Naive B cell (primary cell): ENCODE measurements at places on chromosomes 3 and 15.

DNA sequence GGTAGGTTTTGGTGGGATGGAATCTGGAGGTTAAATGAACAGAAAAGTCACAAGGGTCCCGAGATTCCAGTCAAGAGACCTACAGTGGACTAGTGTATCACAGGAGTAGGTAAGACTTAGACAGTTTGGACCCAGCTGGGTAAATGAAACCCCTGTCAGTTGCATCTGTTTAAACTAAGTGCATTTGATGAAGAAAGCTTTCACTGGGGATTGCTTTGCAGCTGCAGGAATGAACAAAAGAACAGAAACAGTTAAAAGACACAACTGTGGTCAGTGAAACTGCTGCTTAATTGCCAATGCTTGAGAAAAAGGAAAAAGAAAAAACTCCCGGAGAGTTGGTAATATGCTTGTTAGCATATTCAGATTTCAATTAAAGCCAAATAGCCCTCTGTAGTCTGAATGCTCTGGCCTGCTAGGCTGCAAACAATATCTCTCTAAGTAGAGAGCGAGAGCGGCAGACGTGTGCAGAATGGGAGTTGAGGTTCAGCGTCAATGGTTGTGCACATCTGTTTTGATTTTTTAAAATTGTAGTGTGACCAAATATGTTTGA lies 37.1 kb downstream of the OXNAD1 start:
- H3K4me3 ChIP-seq, result no peak overlapping the region
- no peaks in the 10 kb centered on the region for H3K27me3 ChIP-seq
- peaks cover 28% of the 10 kb centered on the region for H3K4me1 ChIP-seq
- DNase-seq, result no peak
- H3K27ac ChIP-seq, result no peak overlapping the region
- peaks cover 9% of the 10 kb centered on the region for H3K36me3 ChIP-seq

GRCh38 chr3:185318141-185318540 lies 44.8 kb upstream of the MAP3K13 start:
- no peaks in the 10 kb centered on the region for H3K4me1 ChIP-seq
- no peaks in the 10 kb centered on the region for H3K36me3 ChIP-seq
- DNase-seq, result no peak
- no peaks in the 10 kb centered on the region for H3K27me3 ChIP-seq
- no peak overlapping the region for H3K27ac ChIP-seq
- H3K4me3 ChIP-seq, result no peak overlapping the region

GRCh38 chr15:60763688-60764087 lies 284.7 kb upstream of the ICE2 start:
- no peak overlapping the region for H3K4me3 ChIP-seq
- H3K36me3 ChIP-seq, result no peaks in the 10 kb centered on the region
- DNase-seq, result no peak
- no peak overlapping the region for H3K27ac ChIP-seq

DNA sequence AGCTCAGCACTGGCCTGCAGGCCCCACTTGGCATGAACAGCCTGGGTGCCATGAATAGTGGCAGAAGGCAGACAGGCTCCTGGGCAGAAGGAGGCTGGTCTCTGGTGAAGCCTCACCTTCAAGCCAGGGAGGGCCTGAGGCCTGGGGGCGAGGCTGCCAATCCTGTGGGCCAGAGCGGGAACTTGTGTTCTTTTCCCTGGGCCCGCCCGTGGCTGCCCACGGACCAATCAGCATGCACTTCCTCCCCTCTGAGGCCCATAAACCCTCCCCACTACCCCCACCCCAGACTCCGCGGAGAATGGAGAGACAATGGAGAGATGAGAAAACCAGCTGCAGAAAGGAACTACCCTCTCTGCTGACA lies 283.8 kb upstream of the ROBO1 start:
- no peak overlapping the region for H3K27ac ChIP-seq
- DNase-seq, result no peak
- no peak overlapping the region for H3K4me3 ChIP-seq
- H3K36me3 ChIP-seq, result no peaks in the 10 kb centered on the region
- H3K4me1 ChIP-seq, result no peaks in the 10 kb centered on the region

DNA sequence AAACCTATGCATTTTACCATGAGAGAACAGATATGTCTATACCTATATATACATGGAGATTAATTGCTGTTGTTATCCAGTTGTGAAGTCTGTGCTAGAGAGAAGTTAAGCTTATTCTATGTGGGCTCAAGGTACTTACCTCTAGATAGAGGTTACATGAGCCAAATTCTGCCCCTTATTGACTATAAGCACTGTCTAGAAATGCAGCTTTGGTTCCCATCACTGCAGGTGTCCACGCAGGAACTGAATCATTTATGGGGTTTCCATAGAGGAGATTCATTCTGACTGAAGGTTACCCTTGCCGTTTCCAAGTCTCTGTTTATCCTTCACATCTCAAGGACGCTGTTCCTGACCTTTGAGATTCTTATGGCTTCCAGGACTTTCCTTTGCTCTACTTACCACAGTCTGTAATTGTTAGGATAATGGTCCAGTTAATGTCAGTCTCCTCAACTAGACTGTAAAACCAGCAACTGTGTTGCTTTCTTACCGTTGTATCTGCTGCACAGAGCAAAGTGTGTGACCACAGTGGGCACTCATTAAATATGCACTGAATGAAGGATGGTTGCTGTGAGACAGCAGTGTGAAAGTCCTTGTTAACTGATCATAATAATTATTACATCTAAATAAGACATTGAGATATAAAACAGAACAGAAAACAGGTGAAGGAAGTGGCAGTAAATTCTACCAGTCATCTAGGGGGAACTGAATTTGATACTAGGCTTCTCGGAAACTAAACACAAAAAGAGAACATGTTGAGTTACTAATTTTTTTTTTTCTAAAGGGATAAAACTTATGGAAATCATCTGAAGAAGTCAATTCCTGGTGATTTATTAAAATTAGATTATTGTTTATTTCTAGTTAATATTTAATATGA lies 44.0 kb upstream of the BCL6 start:
- no peak overlapping the region for H3K4me3 ChIP-seq
- no peaks in the 10 kb centered on the region for H3K36me3 ChIP-seq
- peaks cover 5% of the 10 kb centered on the region for H3K27me3 ChIP-seq
- H3K4me1 ChIP-seq, result peaks cover 20% of the 10 kb centered on the region

DNA sequence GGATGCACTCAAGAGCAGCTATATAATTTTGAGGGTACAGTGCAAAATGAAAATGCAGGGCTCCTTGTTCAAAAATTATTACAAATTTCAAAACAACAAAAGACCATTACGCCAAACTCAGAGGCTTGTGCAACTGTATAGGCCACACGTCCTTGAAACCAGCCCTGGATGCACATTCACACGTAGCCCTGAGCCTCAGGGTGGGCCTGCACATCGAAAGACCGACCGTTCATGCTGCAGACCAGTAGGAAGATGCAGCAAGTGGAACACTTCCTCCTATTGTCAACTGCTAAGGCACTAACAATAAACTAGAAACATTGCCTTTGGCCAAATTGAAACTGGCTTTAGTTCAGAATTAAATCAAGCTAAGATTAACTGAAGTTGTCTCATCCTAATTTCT lies 174.7 kb downstream of the SHOX2 start:
- H3K27me3 ChIP-seq, result peaks cover 5% of the 10 kb centered on the region
- H3K36me3 ChIP-seq, result no peaks in the 10 kb centered on the region
- no peak for DNase-seq
- no peak overlapping the region for H3K4me3 ChIP-seq

DNA sequence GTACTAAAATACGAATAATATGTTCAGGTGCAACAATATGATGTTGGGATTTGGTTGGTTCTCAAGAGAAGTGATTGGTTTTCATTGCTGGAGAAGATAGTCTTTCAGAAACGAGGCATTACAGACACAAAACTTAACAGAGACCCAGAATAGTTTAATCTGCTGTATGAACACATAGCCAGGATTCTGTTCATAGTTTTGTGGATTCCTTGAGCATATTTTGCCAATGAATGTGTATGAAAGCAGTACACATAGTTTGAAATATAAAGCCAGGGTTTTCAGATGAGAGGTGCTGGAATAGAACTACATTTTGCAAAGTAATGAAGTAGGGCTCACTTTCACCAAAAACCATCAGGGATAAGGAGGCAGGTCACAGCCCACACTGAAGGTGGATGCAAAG lies 5.7 kb upstream of the MCTP2 start:
- H3K27ac ChIP-seq, result no peak overlapping the region
- H3K36me3 ChIP-seq, result no peaks in the 10 kb centered on the region
- peaks cover 17% of the 10 kb centered on the region for H3K4me1 ChIP-seq
- no peaks in the 10 kb centered on the region for H3K27me3 ChIP-seq
- no peak for DNase-seq

GRCh38 chr15:43104426-43104825 lies 1.4 kb downstream of the UBR1 start:
- H3K4me1 ChIP-seq, result peaks cover 54% of the 10 kb centered on the region
- peak overlapping the region; percentile 99 for H3K27ac ChIP-seq
- DNase-seq, result no peak
- peak overlapping the region; percentile 59 for H3K4me3 ChIP-seq
- peaks cover 6% of the 10 kb centered on the region for H3K27me3 ChIP-seq

DNA sequence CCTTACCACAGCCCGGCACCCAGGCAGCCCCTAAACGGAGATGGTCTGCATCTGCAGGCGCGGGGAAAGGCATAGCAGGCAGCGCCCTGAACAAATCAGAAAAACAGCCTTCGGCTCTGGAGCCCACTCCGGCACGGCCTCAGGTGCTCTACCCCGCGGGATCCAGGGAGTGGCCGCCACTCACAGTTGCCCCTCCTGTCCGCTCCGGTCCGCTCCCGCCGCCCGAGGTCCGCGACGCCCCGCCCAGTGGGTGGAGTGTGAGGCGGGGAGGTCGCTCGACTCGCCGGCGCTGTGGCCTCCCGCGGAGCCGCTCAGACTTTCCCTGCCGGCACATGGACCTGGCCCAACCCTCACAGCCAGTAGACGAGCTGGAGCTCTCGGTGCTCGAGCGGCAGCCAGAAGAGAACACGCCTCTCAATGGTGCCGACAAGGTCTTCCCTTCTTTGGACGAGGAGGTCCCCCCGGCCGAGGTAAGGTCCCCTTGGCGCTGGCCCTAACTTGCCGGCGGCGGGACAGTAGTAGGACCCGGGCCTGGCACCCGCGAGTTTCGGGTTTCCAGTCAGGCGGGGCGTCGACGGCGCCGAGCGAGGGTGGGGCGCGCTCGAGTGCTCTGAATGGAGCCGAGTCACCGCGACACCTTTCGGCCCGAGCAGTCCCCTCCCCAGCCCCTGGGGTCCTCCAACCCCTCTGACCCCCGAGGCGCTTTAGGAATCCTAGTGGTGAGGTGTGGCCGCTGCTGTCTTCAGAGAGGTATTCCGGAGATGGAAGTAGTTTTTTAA lies at the start of gene C3orf52:
Gene C3orf52 (plus strand): TSS at position 314 of the 779 bp plus-strand sequence. CDS start 19 bp downstream, at position 333.
- H3K27ac ChIP-seq, result peak within 1 kb of the TSS; percentile 64
- peaks cover 26% of the 10 kb centered on the region for H3K4me1 ChIP-seq
- peaks cover 49% of the 10 kb centered on the region for H3K27me3 ChIP-seq
- peak within 1 kb of the TSS; percentile 85 for H3K4me3 ChIP-seq
- peak; percentile 47 for DNase-seq

DNA sequence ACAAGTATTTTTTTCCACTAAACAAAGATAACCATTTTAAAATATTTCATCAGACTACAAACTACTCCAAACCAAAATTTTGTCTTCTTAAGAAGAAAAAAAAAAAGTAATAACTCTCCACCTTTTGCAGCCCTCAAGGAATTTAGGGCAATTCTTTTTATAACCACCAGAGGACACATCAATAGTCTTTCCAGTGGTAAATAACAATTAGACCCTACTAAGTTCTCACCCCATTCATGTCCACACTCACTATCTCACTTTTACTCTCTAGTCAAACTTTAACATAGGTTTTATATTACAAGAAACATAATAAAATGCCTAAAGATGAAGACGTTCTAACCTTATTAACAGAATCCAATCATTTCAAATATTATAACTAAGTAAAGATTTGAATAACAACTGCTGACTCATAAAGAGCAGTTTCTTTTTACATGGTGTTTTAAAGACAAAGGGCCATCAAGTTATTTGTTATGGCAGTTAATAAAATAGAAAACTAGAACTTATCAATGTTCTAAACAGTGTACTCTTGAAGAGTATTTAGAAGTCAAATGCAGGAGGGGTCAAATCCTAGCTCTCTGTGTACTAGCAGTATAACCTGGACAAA lies 33.0 kb downstream of the CCDC39 start:
- H3K27ac ChIP-seq, result no peak overlapping the region
- H3K27me3 ChIP-seq, result peaks cover 18% of the 10 kb centered on the region
- H3K36me3 ChIP-seq, result no peaks in the 10 kb centered on the region
- DNase-seq, result no peak

- H3K27ac ChIP-seq, result no peak overlapping the region
- H3K27me3 ChIP-seq, result no peaks in the 10 kb centered on the region
- H3K36me3 ChIP-seq, result no peaks in the 10 kb centered on the region
These were observed 1161.4 kb downstream of the OTOL1 start for GRCh38 chr3:162658003-162658402.

- H3K27me3 ChIP-seq, result peaks cover 32% of the 10 kb centered on the region
- H3K27ac ChIP-seq, result no peak overlapping the region
- no peaks in the 10 kb centered on the region for H3K4me1 ChIP-seq
- DNase-seq, result no peak
- H3K36me3 ChIP-seq, result no peaks in the 10 kb centered on the region
These were observed 11.1 kb downstream of the ARNT2 start for GRCh38 chr15:80415358-80415670.

- DNase-seq, result no peak
- no peak overlapping the region for H3K27ac ChIP-seq
- no peaks in the 10 kb centered on the region for H3K36me3 ChIP-seq
- no peak overlapping the region for H3K4me3 ChIP-seq
- no peaks in the 10 kb centered on the region for H3K4me1 ChIP-seq
- no peaks in the 10 kb centered on the region for H3K27me3 ChIP-seq
These were observed 212.5 kb downstream of the BCHE start for GRCh38 chr3:165624761-165625160.

DNA sequence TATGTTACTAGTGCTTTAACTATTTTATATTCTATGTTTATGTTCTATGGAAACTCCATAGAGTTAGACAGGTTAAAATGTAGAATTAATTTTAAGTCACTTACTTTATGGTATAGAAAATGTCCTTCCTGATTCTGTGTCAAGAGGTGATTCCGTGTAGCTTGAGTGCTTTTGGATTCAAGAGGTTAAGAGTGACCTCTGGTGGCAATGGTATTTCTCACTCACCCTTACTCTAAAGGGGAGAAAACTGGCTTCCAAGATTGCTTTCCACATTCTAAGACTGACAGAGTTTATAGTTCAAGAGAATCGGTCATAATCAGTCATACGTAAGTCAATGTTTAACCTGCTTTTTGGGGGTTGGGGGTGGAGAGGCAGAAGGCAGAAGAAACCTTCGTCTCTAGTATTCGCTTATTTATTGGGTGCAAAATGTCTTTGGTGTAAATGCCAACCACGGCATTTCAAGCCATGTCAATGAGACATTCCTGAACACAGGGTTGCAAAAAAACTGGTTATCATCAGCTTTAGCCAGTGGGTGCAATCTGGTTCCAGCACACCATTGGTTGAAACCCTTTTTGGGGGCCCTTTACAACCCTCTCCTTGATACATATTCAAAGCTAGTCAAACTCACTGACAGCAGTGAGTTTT lies 92.0 kb upstream of the VGLL3 start:
- no peak overlapping the region for H3K27ac ChIP-seq
- no peaks in the 10 kb centered on the region for H3K4me1 ChIP-seq
- H3K36me3 ChIP-seq, result no peaks in the 10 kb centered on the region

DNA sequence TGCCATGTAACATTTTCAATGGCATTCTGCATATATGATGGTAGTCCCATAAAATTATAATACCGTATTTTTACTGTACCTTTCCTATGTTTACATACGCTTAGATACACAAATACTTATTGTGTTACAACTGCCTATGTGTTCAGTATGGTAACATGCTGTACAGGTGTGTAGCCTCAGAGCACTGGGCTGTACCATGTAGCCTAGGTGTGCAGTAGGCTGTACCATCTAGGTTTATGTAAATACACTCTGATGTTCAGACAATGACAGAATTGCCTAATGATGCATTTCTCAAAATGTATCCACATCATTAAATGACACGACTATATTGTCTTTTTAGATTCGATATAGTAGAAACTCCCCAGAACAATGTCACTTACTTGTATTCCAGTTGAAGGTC lies 22.7 kb downstream of the CD80 start:
- no peaks in the 10 kb centered on the region for H3K36me3 ChIP-seq
- H3K4me3 ChIP-seq, result no peak overlapping the region
- peak overlapping the region; percentile 53 for H3K27ac ChIP-seq
- no peak for DNase-seq
